Stimulated activated CD8-positive, alpha-beta memory T cell treated with anti-CD3 and anti-CD28 coated beads, Interleukin-4, amount 100 ng/mL, for 24 hours (primary cell): ENCODE measurements at places on chromosomes 4 and X.

DNA sequence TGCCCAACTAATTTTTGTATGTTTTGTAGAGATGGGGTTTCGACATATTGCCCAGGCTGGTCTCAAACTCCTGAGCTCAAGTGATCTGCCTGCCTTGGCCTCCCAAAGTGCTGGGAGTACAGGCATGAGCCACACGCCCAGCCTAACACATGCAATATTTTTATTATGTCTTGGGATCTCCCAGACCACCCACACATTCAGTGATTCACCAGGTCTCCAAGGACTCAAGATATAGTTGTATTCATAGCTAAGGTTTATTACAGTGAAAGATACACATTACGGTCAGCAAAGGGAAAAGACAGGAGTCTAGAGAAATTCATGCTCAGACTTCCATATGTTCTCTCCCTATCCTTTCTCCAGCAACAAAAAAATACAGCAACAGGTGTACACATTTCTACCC, 25.5 kb upstream of the FAM120C start:
- DNase-seq = no peak

DNA sequence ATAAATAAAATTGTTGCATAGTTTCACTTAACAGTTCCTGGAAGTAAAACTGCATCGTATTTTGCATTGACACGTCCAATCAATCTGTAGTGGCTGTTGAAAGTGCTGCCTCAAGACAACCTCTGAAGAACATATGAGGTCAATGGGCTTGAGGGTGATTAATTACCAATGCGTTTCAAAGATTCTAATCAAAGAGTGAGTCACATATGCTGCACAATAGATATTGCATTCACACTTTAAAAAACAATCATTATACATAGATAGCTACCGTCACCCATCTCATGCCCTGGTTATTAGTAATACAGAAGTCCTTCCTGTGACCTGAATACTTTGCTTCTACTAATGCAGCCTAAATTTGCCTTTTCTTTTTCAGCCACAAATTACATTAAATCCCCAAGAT, 743.3 kb upstream of the SLIT2 start:
- DNase-seq = no peak

- DNase-seq = no peak
These were observed 618 bp upstream of the XK start for GRCh38 chrX:37684973-37685372.

- no peak for DNase-seq
These were observed 44.8 kb downstream of the ACOX3 start for GRCh38 chr4:8395504-8396296.

DNA sequence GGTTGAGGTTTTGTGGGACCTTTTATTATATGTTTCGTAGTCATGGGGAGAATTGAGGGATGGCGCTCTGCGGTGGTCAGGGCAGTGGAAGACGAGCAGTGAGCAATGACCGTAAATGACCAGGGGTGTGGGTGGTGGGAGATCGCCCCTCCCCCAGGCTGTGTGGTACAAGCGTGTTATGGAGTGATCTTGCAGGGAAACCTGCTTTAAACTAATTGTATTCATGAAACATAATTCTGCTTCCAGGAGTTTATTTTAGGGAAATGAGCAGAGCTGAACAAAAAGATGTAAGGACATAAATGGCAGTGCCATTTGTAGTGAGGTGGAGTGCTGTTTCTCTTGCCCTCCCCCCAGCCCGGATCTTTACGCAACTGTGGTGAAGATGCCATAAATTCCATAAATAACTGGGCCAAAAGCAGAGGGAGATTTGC, 20.2 kb downstream of the GYG2 start:
- DNase-seq = no peak

GRCh38 chr4:89303177-89303576, 4.4 kb downstream of the GPRIN3 start:
- DNase-seq = no peak
